ENCODE measurements at places on chromosomes 2 and 18.

DNA sequence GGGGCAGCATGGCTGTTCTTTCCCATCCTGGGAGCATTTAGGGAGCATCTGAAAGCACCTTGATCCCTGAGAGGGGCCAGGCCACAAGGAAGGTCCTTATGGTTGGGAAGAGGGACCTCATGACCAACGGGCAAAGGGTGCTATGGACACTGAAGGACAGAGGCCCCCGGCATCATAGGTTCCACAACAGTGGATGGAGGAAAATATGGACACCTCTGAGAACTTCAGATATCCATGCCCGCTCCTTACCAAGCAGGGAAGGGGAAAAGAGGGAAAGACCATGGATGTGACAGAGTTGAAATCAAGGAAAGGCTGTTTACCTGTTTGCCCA is 94.1 kb upstream of the MGAT4A start:
- DNase-seq = no peak

DNA sequence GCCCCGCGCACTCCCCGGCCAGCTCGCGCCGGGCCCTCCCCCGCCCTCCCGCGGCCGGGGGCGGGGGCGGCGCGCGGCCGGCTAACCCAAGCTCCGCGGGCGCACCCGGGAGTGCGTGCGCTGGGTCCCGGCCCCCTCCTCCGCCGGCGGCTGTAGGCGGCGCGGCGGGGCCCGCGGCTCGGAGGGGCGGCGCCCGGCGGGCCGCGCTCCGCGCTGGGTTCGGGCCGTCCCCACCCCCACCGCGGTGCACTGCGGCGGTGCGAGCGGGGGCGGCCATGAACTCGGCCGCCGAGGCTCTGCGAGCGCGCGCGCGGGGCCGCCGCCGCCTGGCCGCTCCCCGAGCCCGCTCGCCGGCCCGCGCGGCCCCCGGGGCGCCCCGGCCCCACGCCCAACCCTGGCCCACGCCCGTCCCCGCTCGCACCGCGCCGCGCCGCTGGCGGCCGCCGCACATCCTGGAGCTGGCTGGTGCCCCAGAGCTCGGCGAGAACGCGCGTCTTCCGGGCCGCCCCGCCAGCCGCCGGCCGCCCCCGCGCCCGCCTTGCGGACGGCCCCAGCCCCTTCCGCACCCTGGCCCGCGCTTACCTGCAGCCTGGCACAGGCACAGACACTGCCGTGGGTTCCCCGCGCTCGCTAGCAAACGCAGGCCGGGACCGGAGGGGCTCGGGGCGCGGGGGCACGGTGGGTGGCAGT is at the start of gene ZBTB14:
ZBTB14 (minus strand) TSS at position 496 of the 690 bp plus-strand sequence. CDS start 2,480 bp downstream, outside the sequence.
- DNase-seq = peak; percentile 19

DNA sequence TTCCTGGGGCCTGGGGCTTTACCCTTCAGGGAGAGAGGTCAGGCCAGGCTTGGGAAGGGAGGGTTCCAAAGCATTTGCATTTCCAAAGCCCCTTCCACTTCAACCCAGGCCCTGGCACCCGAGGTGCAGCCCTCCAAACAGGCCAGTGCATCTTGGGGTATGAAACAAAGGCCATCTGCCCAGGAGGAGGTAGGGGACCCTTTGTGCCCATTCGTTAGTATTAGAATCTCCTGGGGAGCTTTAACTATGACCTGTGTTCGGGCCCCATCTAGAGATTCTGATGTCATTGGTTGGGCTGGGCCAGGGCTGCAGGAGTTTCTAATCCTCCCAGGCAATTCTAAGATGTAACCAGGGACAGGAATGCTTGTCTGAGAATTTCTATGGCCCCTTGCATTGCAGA is 73.6 kb downstream of the CIB4 start:
- no peak for DNase-seq

DNA sequence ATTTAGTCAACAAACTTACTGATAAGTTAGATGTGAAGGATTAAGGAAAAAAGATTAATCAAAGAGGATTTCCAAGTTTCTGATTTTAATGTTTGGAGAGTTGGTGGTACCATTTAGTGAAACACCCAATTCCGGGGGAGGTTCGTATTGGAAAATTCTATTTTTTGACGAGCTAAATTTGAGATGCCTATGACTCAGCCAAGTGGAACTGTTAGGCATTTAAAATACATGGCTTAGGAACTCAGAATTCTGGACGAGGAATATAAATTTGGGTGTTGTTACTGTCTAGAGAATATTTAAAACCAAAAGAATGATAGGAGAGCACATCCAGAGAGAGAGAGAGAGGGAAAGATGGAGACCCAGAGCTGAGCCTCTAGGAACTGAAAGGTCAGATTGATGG is 103.6 kb downstream of the TMX3 start:
- DNase-seq = no peak

DNA sequence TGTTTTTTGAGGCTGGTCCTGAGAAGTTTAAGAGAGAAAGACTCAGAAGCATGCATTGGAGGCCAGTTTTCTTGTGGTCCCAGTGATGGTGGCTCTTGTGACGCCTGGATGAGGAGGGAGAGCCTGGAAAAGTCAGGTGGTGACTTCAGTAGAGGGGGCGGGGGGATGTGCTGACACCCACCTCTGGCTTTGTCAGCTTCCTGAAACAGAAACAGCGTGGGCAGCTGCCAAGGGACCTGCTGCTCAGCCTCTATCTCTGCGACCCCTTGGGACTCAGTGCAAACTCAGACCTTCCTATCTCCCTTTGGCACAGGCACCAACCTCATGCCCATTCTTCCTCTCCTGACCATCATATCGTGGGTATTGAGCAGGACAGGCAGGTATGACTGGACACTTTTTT is 6.4 kb downstream of the TGFBRAP1 start:
- no peak for DNase-seq

GRCh38 chr2:50364511-50364910 is 667.4 kb downstream of the NRXN1 start:
- DNase-seq = no peak

- DNase-seq = no peak
These were observed 36.4 kb upstream of the HNMT start for GRCh38 chr2:137927846-137928245.

DNA sequence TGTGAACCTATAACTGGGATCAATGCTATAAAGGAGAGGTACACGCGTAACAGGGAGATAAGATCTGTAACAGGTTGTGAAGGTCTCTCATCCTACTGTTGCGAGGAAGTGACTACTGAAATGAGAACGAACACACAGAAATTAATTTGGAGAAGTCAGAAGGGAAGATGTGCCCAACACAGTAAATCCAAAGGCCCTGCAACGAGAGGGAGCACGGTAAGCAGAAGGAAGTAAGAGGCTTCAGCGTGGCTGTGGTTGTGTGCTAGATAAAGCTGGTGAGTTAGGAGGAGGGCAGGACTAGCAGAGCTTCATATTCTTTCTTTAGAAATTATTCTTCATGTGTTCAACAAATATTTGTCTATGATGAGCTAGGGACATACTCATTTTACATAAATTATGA is 2.5 kb upstream of the ATG16L1 start:
- no peak for DNase-seq

DNA sequence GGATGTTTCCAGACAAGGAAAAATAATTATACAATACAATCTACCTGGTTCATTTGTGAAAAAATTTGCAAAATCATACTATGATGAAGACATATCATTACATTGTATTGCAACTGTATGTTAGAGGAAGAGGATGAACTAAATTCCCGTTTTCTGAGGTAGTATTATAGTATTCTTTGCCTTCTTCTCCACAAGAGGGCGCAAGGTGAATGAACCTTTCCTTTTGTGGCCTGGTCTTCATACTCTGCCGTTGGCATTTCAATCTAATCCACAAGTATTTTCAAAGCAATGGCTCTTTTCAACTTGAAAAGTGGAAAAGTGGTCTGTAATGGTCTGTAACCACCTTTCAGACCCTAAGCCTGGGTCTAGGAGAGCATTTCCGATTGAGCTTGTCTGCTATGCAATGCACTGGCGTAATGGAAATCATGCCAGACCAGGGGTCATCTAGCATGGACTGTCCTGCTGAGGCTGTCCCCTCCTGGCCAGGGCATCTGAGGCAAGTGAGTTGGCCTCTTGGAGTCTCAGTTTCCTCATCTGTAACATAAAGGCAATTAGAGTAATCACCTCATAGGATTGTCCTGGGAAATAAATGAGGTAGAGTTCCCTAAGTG is 30.8 kb upstream of the ZNF396 start:
- peak; percentile 40 for DNase-seq

DNA sequence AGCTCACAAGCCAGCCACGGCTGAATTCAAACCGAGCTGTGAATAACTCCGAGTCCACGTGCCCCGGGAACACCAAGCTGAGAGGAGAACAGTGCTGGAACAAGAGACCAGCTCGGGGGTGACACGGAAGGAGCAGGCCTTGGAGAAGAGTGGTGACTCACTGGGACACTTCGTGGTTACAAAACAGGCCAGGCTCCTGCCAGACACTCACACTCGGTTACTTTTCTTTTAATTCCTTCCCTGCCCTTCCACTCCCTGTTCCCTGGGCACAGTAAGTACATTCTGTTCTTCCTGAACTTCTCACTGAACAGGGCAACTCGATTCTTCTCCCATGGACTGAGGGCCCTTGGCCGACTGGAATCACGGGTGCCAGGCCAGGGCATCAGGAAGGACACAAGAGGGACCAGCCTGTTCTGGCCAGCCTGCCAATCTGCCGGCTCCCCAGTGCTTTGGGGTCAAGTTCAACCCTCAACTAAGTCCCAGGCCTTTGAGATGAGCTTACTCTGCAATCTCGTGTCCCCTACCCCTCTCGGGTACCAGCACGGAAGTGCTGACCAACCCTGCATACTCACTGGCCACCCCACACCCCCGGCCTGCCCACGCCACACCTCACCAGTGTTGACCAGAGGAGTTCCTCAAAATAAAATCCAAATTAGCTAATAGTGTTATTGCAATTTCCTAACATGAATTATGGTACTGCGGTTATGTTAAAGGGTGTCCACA is 87.5 kb downstream of the TFCP2L1 start:
- peak; percentile 46 for DNase-seq

DNA sequence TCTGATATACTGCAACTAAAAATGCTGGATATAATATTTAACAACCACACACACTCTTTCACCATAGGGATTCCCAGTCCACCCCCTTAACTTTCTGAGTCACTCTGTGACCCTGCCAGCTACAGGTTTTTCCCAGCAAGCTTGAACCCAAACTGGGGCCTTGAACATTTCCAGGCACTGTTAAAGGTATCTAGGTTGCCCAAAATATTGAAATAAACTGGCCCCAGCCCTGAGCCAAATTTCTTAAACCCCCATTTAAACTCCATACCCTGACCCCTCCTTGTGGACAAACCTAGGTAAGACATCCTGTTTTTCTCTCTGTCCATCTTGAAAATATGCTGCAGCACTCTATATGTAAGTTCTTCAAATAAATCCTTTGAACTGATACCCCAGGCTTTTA is 19.7 kb upstream of the DCTN1 start:
- DNase-seq = no peak

- DNase-seq = peak; percentile 5
These were observed 258.5 kb downstream of the ALK start for GRCh38 chr2:29662861-29663260.

DNA sequence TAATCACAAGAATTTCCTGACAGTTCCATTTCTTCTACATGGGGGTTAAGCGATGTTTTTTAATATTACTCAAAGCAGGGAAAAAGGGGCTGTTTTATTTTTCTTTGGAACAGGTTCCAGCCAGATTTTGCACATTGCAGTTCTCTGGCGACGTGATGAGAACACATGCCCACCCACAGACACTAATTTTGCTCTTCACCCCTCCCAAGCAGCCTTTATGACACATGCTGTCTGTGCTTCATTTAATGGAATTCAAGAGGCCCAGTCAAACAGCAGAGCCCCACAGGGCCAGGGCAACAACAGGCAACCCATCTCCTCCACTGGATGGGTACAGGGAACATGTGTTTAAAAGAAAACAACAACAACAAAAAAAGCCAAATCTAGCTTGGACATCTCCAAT is 70.8 kb downstream of the SPRED2 start:
- DNase-seq = peak; percentile 58

DNA sequence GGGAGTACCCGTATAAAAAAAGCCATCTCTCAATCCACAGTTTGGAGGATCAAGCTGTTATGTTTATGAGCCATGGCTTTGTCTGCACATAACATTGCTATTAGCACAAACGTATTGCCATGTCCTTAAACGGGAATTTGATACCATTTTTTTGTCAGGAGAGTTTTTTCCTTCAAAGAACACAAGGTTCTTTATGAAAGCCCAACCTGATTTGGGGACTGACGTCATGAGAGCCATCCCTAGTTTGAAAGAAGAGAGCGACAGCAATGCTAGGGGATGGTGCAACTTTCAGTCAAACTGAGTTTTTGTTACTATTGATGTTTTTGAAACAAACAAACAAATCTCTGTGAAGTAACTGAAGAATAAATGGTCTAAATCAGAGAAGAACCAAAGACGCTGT is 376.6 kb downstream of the EIPR1 start:
- no peak for DNase-seq

GRCh38 chr2:3411103-3411502 is 31.6 kb downstream of the TRAPPC12 start:
- no peak for DNase-seq

DNA sequence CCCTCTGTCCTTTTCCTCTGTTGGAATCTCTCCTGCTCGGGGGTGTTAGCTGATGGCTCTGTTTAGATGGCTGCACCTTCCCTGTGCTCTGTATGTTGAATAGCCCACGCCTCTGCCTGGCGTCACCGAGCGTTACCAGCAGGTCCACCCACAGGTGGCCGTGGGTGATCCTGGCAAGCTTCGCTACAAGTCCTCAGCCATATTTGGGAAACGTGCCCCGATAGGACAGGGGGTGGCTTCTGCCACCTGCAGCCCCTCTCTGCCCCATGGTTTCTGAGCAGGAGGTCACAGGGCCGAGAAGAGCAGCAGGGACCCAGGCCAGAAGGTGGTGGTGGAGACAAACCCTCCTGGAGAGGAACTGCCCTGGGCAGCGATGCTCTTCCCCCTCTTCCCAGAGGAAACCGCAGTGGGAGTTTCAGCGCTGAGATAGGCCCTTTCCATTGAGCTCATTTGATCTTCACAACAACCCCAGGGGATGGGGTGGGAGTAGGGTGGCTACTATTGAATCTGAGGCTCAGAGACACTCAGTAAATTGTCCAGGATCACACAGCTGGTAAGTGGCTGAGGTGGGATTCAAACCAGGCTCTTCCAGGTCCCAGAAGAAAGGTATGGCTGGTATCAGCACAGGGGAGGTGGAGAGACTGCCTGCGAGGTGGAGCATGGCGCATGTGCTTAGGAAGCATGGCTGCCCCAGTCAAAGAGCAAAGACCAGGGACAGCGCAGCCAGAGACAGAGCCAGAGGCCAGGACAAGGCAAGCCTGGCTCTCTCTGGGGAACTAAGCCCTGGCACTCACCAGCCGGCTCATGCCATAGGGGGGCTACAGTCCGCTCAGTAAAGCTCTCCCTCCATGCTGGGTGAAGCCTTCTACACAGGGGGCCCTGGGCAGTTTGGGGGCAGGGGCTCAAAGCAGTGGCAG is 15.0 kb downstream of the NGEF start:
- DNase-seq = no peak

DNA sequence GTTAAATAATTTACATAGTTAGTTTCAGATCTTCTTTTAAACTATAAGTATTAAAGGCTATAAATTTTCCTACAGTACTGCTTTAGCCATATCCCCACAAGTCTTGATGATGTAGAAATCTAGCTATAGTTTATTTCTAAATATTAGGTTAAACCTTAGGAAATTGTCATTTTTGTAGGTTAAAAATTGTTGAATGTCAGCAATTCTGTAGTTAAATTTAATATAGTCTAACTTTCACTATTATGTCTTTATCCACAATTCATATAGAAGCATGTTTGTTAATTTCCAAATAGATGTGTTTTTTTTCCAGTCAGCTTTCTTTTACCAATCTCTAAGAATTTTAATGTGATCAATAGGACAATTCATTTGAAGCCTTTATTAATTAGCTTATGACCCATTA is 199.7 kb downstream of the ETAA1 start:
- DNase-seq = no peak
